ENCODE measurements at places on chromosomes 4 and X. TPM values are rescaled to one million over a fixed set of nuclear protein-coding genes. Genes with fewer than 3 reads are reported as not detected.

Gene CXorf38
- total RNA-seq = 13.4 TPM

Gene LGI2
- 15.5 TPM for total RNA-seq

Gene GYG2
- total RNA-seq = 11.0 TPM

Gene NPY1R
- 26.4 TPM for total RNA-seq

Data from metanephros (tissue), 2 donors.